ENCODE measurements at places on chromosomes 11 and 22.

GRCh38 chr11:61754534-61755482, 2.4 kb downstream of the MYRF start:
- DNase-seq: no peak

DNA sequence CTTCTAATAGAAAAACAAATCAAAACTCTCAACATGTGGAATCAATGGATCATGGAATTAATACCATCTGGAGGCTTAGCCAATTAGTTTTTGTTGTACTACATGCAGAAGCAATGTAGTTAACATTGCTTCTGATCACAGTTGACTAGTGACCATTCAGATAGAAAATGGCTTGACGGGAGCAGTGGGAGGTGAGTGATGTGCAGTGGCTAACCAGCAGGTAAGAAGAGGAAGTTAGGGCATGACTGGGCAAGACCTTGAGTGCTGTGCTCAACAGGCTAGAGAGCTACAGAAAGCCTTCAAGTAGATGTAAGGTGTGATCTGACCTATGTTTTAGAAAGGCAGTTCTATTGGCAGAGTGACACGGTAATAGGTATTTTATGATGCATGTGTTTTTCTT, 60.7 kb upstream of the ALKBH3 start:
- no peak for DNase-seq

- DNase-seq: no peak
Observed at GRCh38 chr11:117866526-117866925, 9.9 kb downstream of the FXYD6 start.

DNA sequence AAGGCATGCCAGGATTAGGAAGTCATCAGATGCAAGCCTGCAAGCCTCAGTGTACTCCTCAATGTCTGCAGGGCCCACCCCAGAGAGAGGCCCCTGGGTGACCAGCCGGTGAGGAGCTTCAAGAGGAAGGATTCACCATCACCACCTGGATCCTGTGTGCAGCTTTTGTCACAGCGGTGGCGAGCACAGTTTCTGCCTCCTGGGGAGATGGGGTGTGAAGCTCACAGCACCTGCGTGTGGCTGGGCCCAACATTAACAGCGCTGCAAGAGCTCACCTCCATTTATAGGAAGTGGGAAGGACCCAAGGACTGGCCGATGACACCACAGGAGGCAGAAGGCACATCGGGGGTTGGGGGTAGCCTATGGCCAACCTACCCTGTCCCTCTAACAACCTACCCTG, 235.3 kb downstream of the CTTN start:
- no peak for DNase-seq

- no peak for DNase-seq
Observed at GRCh38 chr11:37984991-37985390, 1387.0 kb upstream of the RAG2 start.

DNA sequence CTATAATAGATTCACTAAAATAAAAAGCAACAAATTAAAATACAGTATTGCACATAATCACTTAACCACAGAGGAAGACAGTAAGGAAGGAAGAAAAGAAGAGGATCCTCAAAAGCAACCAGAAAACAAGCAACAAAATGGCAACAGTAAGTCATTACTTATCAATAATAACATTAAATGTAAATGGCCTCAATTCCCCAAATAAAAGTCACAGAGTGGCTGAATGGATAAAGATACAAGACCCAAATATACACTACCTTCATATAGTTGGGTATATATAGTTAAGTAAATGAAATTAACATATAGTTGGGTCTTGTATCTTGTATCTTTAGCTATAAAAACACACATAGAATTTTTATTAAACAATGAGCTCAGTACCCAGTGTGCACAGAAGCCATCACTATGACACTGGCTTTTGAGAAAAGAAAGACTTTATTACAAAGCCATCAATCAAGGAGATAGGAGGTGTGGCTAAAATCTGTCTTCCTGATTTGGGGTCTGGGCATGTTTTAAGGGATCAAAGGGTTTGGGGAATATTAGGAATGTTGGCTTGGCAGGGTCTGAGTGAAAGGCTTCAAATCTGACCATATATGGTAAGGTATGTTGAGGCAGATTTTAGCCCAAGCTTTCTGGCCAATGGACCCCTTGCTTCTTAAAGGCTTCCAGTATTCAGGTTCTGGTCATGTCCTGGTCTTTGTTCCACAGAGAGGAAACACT, 13.4 kb upstream of the GLYAT start:
- DNase-seq: no peak

- DNase-seq: no peak
Observed at GRCh38 chr11:128022007-128022368, 565.4 kb downstream of the ETS1 start.

GRCh38 chr22:24157822-24158135, 23.5 kb upstream of the SUSD2 start:
- DNase-seq: no peak

- DNase-seq: peak; percentile 24
Observed at GRCh38 chr11:36564376-36565030, 3.3 kb upstream of the RAG1 start.

DNA sequence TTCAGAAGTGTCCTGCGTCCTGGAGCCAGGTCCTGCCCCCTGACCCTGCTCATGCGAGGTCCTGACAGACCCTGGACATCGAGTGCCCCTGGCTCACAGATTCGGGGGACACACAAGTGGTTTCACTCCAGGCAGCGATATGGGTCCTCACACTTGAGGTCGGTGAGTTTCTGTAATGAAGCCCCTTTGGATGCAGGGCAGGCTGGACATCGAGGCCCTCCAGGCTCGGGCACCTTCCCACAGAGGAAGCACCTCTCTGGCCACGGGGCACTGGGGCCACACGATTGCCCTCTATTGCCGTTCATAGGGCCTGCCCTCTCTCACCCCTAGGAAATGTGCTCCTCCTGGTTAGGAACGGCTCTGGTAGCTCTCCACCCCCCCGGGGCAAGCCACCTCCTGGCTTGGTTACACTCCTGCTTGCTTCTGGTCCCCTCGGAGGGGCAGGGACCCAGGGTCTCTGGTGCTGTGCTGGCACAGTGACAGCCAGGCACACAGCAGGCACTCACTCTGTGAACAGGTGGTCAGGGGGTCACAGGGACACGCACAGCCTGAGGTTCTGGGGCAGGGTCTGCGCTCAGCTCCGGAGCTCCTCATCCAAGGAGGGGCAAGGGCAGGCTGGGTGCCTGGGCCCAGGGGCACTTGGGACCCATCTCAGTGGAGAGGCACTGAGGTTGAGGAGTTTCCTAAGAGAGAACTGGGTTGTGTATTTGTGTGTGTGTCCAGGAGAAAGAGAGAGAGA, 907.7 kb downstream of the BRD1 start:
- no peak for DNase-seq
